ENCODE measurements at places on chromosomes 7 and 10. TPM values are rescaled to one million over a fixed set of nuclear protein-coding genes. Genes with fewer than 3 reads are reported as not detected.

The IDE gene
- total RNA-seq = 38.8 TPM

DNA sequence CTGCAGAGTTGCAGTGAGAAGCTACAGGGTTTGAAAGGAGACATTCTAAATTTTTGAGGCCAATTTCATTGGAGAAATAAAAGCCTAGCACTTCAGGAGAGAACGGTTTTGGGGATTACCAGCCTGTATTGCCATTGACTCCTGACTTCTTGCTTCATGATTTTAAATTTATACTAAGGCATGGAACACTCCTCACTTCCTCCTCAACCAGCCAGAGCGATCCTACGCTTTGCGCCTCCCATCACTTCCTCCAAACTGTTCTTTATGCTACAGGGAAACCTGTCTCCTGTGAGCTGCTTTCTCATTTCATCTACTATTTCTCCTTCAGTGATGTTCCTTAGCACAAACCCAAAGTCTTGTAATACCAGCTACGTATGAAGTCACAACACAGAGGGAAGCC, 495.1 kb downstream of the SUGCT start:
- no peak for DNase-seq

GRCh38 chr10:13658264-13658663, 71.5 kb downstream of the PRPF18 start:
- no peak for DNase-seq

DNA sequence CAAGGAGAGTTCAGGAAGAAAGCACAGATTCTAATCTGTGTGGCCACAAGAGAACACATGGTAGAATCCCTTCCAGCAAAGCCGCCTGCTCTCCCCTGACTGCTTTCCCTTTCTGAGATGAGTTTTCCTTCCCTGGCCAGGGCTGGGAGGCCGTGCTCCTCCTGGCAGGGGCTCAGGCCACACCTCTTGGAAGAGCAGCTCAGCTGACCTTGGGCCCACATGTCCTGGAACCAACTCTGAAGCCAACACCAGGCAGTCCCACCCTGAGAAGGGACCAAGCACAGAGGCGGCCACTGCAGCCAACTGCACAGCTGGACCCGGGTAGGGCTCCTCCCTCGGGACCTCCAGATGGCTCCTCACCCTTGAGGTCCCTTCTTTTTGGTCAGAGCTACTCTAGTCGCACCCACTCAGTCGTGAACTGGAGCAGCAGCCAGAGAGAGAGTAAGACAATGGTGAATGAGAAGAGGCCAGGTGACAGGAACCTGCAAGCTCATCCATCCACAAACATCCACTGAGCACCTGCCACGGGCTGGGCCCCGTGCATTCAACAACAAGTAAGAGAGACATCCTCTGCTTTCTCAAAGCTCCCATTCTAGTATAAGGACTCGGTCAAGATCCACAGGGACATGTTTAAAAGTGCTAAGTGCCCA, 40.3 kb downstream of the FAM53B start:
- peak; percentile 80 for DNase-seq

The MYO3A gene
- total RNA-seq = 2.5 TPM

The AZGP1 gene
- not detected for total RNA-seq

DNA sequence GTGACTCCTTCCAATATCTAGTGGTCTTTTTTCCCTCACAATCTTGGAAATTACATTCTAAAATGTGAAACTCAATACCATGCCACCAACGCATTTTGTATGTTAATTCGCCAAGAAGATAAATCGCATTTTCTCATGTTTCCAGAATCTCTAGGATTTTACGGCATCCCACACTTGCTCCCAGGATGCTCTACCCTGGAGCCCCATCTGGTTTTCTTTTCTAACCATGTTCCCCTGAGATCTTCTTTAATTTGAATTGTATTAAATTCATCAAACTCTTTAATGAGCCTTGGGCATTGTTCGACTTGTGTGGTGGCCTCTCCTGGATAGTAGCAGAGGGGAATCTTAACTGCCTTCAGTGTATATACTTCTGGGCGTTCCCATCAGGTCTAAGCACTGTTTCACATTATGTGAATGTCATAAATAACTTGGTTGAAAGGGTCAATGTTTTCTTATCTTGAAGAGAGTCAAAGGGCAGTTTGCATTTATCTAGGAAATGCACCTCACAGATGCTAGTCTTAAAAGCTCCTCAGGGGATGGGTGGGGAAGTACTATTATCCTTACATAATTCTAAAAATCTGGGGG, 169.1 kb upstream of the MEOX2 start:
- DNase-seq = no peak

The MOGAT3 gene
- not detected for total RNA-seq

DNA sequence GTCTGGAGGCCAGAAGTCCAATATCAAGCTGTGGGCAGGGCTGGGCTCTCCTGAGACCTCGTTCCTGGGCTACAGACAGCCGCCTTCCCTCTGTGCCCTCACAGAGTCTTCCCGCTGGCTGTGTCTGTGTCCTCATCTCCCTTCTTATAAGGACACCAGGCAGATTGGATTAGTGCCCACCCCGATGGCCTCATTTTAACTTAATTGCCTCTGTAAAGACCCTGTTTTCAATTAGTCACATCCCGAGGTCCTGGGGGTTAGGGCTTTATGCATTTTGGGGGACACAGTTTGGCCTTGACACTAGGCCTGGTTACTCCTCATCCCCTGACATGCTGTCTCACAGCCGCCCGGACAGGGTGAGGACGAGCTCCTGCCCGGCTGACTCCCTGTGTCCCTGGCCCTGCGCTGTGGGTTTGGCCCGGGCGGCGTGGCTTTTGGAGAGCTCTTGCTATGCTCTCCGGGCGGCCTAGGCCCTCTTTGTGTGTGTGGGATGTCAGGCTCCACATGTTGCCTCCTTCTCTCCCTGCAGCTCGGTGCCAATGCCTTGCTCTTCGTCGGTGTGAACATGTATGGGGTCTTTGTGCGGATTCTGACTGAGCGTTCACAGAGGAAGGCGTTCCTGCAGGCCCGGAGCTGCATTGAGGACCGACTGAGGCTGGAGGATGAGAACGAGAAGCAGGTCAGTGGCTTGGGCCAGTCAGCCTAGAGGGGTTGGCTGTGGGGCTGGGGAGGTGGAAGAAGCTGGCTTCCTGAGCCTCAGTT, 18.2 kb downstream of the ADCY1 start:
- no peak for DNase-seq

Data from thyroid gland (tissue), 4 donors.